Vagina (tissue), 2 donors: ENCODE measurements at places on chromosomes 5 and 9.

- DNase-seq = no peak
These were observed 77.3 kb upstream of the MAN2A1 start for GRCh38 chr5:109612278-109612905.

GRCh38 chr5:69010476-69010875 lies 83.3 kb upstream of the SLC30A5 start:
- DNase-seq = no peak

- DNase-seq = no peak
These were observed 211.1 kb downstream of the DMRT2 start for GRCh38 chr9:1261266-1261665.

DNA sequence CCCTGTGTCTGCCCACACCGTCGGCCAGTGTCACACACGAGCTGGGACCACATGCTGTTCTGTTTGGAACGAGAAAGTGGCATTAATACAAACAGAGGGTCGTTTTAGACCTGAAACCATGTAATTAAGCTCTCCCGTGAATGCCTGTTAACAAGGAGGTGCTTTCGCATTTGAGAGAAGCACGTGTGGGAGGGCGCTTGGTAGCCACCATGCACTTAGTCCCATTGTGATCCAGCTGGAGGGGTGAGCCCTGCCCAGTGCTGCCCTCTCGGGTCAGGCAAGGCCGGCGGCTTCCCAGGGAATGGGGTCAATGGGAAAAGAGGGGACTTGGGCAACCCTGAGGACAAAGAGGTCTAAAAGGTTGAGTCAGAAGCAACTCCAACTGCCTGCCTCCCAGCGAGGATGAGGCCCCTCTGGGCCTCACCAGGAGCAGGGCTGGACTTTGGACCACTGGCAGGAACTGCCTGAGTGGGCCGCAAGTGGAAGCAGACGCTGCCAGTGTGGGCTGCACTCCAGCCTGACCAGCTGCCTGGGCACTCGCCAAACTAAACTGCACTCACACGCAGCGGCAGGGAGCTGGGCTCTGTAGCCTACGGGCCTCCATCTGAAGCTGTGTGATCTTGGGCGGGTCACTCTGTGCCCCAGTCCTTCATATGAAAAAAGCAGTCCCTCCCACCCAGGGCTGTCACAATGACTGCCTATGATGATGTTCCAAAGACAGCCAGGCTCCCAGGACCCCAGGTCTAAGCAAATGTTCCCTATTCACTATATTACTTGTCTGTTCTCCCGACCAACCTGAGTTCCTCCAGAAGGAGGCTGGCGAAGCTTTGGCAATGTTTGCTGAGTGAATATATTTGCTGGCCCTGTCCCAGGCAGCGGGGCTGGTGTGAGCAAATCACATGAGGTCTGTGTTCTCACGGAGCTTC lies 195.7 kb downstream of the CDK5RAP2 start:
- DNase-seq = no peak

GRCh38 chr5:119289438-119290044 lies 66.3 kb upstream of the TNFAIP8 start:
- no peak for DNase-seq

DNA sequence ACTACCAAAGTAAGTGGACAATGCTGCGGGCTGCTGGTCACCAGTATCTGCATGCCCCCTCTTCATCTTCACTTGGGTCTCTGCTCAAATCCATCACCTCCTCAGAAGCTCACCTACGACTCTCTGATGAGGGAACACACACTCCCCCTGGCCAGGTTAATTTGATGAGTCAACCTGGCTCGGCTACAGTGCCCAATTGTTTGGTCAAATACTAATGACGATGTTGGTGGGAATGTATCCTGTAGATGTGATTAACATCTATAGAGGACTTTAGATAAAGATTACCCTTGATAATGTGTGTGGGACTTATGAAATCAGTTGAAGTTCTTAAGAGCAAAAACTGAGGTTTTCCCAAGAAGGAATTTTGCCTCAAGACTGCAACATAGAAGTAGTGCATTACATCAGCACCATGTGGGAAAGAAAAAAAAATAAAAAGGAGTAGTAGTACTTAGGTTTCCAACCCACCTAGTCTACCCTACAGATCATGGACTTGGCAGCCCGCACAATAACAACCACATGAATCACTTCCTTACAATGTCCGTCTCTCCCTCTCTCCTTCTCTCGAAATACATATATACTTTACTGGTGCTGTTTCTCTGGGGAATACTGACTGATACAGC lies 467.3 kb downstream of the DNAH5 start:
- no peak for DNase-seq

- DNase-seq = no peak
These were observed 47.9 kb downstream of the ALG2 start for GRCh38 chr9:99173570-99174504.

DNA sequence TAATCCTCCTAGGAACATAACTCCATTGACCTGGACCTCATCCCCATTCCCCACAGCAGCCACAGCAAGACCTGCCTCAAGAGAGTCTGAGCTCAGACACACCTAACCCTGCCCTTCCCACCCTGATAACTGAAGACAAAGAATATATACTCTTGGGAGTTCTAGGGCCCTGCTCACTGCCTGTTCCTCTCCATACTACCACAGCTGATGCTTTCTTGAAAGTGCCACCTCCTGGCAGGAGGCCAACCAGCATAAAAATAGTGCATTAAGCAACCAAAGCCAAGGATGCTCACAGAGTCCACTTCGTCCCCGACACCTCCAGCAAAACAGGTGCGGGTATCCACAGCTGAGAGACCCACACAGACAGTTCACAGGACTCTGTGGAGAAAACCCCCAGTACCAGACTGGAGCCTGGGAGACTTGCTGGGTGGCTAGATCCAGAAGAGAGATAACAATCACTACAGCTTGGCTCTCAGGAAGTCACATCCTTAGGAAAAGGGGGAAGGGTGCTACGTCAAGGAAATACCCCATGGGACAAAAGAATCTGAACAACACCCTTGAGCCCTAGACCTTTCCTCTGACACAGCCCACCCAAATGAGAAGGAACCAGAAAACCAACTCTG lies 23.5 kb downstream of the FAM114A2 start:
- DNase-seq = no peak

DNA sequence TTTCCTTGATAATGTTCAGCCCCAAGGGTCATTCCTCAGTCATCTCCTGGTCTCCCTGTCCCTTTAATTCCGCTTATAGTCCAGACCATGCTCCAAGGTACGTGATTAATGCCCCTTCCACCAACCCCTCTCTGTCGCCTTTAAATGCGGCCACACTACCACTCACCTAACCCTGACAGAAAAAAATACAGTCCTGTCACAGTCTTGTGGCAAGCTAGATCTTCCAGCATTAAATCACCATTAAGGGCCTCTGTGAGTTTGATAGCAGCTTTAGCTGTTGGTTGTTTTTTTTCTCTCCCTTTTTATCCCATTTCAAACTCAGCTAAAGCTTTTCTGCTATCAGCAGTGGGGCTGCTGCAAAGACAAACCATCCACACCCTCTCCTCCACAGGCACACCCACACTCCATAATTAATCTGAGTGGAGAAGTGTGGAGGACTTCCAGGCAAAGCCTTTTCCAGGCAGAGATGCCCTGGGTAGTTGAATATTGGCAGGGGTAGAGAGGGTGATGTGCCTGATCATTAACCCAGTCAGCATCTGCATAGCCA lies 522.7 kb upstream of the CLINT1 start:
- DNase-seq = no peak

GRCh38 chr9:78828521-78828920 lies 531.6 kb downstream of the PSAT1 start:
- no peak for DNase-seq

- no peak for DNase-seq
These were observed 9.5 kb downstream of the OR2S2 start for GRCh38 chr9:35948451-35948850.

GRCh38 chr5:54090495-54091120 lies 219.8 kb downstream of the ARL15 start:
- no peak for DNase-seq

GRCh38 chr9:87781331-87781730 lies 55.4 kb downstream of the CTSL start:
- DNase-seq = no peak

- no peak for DNase-seq
These were observed 21.2 kb downstream of the CDH10 start for GRCh38 chr5:24623624-24624023.

DNA sequence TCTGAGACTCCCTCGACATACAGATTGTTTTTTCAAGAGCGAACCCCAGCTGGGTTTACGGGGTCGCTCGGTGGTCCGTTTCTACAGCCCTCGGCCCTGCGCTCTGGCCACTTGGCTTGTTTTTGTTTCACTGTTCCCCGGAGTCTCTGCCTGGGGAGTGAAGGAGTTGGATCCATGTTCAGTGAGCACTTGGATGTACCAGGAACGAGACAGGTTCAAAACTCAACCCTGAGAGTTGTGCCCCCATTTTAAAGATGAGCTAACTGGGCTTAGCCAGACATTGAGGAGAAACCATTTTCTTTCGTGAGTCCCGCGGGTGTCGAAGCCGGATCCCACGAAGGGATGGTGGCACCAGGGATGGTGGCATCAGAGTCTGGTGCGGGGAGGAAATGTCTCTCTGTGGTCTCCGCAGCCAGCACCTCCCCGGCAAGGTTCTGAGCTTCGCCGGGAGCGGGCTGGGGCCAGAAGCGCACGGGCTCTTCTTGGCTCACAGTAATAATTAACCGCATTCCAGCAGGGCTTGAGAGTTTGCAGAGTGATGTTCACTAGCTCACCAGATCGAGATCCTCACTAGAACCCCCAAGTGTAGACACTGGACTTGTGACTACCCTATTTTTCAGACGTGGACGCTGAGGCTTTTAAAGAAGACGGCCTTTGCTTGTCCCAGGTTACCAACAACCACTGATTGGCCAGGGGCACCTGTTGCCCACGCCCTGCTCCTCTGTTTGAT lies 1.0 kb downstream of the MSX2 start:
- DNase-seq = no peak

DNA sequence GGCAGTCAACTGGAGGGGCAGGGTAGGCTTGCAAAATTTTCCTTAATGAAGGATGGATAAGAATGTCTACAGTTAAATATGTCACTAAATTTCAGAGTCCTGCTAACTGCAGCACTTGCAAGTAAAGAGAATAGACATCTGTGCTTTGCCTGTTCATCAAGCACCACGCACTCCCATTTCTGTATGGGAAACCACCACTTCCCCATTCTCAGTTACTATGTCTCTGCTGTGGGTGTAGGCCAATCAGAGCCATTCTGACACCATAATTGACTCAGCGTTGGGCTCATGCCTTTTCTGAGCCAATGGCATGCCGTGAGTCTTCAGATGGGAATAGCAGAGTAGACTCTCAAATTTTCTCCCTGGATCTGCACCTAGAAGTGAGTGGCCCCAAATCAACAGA lies 247.5 kb downstream of the GABRB2 start:
- DNase-seq = no peak

- DNase-seq = no peak
These were observed 233.1 kb upstream of the GAS1 start for GRCh38 chr9:87180361-87180760.

DNA sequence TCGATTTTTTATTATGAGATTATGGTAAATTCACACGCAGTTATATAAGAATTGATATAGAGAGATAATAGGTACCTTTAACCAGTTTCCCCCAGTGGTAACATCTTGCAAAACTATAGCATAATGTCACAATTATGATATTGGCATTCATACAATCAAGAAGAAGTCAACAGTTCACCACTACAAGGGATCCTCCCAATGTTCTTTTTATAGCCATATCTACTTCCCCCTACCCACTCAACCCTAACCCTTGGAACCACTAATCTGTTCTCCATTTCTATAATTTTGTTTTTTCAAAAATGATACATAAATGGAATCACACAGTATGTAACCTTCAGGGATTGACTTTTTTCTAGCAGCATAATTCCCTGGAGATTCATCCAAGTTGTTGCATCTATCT lies 9.8 kb downstream of the ACTL7B start:
- no peak for DNase-seq

- no peak for DNase-seq
These were observed 3.4 kb downstream of the SSNA1 start for GRCh38 chr9:137191691-137192447.

GRCh38 chr5:180811623-180812124 lies 9.1 kb upstream of the MGAT1 start:
- DNase-seq = no peak

GRCh38 chr9:137074657-137075274 lies 2.6 kb upstream of the UAP1L1 start:
- no peak for DNase-seq

DNA sequence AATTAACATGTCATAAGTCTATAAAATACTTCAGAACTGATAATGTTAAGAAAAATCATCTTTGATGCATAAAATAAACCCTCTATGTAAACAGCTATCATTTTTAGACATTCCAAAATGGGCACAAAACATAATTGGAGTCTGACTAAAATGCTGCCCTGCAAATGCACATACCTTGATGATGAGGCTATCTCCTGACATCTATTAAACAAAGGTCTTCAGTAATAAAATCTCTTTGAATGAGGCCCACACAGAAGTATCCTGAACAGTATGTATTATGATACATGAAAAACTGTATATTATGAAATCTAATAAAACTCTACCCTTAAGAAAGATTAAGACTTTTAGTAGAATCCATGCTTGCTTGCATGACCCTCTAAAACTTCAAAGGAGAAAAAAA lies 66.1 kb downstream of the FBXL17 start:
- DNase-seq = no peak

- no peak for DNase-seq
These were observed 59.8 kb upstream of the ZBED3 start for GRCh38 chr5:77146896-77147295.

- no peak for DNase-seq
These were observed 778.3 kb downstream of the PRELID2 start for GRCh38 chr5:145056800-145057199.

DNA sequence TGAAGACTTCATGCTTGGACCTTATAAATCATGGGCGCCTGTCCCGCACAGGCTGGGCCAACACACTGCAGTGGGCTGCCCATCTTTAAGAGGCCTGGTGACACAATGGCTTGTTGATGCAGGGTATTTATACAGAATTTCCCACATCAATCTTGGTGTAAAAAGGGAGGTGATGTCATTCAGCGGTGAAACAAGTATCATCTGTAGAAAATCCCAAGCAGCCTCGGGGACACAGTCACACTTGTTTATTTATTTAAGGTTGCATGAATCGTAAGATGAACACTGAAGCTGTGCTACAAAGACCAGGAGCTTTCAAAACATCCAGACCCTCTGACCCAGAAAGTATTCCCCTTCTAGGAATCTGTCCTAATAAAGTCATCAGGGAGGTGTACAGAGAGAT lies 40.5 kb downstream of the SMIM23 start:
- DNase-seq = no peak

GRCh38 chr5:122702524-122702875 lies 72.4 kb upstream of the SNX2 start:
- DNase-seq = no peak

DNA sequence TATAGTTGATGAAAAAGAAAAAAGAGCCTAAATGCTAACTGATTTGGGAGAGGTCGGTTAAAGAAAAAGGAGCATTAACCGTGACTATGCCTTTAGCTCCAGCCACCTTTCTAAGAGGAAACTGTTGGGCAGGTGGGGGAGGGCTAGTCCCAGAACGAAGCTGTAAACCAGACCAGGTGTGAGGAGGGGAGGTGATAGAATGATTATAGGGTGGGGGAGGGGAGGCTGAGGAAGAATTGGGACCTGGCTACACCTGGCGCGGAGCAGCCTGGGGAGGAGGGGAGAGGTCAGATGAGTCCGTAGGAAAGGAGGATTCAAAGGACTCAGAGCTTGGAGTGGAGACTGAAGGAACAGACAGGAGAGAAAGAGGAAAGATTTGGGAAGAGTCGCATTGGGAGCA lies 73.4 kb downstream of the PHAX start:
- no peak for DNase-seq
